T-helper 22 cell (primary cell): ENCODE measurements at places on chromosomes 7 and 10.

DNA sequence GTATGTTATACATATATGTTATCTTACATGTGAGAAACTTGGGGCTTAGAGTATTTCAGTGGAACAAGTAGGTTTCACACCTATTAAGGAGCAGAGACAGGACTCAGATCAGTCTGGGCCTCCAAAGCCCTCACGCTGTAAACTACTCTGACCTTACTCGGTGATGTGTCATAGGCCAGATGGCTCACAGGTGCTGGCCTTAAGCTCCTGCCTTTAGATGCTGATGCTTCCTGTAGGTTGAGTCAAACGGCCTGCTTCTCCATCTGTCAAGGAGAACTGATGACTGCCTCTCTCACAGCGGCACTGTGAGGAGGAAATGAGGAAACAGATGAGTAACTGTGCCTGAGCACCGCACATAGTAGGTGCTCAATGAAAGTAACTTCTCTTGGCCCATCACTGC lies 312.6 kb upstream of the COBL start:
- DNase-seq = no peak

DNA sequence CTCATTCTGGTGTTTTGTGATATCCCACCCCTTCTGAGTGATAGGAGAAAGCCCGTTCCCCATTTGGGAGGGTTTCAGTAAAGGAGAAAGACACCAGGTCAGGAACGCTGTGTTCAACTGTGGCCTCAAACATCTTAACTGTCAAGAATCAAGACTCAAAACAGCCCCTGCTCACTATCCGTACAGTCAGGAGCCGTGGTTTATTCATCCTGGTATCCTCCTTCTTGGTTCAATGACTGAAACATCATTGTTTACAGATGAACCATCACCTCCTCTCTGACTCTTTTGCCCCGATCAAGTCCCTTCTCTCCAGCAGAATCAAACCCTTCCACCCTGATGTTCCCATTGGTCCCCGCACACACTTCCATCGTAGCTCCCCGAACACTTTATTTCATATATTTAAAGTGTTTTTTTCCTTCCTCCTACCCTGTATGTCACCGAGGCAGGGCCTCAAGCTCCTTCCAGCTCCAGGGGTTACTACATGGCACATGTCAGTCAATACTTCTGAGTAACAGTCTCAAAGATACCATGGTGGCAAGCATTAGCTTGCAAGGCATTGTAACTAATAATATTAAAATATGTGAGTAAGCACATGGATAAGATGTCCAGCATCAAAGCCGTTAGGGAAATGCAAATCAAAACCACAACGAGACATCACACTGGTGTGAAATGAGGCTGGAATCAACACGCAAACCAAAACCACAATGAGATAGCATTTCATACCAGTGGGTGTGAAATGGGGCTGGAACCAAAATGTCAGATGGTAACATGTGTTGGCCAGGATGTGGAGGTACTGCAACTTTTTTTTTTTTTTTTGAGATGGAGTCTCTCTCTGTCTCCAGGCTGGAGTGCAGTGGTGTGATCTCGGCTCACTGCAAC lies 124.7 kb upstream of the C1QL3 start:
- DNase-seq = no peak

GRCh38 chr10:91745090-91745831 lies 53.0 kb upstream of the TNKS2 start:
- no peak for DNase-seq

DNA sequence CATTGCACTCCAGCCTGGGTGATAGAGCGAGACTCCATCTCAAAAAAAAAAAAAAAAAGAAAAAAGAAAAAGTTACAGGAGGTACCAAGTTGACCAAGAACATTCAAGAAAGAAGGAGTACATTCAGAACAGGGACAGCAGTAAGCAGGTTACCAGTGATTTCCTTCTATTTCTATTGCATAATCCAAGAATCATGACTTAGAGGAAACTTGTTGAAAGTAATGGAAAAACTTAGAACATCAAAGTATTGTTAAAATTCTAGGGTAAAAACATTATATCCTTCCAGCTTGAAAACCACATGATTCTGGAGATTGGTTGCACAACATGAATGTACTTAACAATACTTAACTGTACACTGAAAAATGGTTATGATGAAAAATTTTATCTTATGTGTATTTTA lies 25.2 kb downstream of the RAPGEF5 start:
- no peak for DNase-seq

DNA sequence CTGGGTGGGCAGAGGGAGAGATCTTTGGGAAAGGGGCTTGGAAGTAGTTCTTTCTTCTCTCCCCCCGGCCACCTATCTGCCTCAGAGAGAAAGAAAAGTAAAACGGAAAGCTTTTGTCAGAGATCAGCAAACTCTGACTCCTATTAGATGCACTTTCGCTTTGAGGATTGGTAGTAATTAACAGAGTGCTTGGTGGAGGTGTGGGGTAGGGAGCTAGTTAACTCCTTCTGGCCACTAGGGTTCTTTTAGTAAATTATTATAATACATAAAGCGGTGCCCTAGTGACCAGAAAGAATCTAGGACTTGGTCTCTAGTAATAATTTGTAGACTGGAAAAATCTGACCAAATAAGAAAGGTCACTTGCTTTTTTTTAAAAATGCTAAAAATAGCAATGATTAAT lies 54.6 kb downstream of the CPVL start:
- DNase-seq = no peak

DNA sequence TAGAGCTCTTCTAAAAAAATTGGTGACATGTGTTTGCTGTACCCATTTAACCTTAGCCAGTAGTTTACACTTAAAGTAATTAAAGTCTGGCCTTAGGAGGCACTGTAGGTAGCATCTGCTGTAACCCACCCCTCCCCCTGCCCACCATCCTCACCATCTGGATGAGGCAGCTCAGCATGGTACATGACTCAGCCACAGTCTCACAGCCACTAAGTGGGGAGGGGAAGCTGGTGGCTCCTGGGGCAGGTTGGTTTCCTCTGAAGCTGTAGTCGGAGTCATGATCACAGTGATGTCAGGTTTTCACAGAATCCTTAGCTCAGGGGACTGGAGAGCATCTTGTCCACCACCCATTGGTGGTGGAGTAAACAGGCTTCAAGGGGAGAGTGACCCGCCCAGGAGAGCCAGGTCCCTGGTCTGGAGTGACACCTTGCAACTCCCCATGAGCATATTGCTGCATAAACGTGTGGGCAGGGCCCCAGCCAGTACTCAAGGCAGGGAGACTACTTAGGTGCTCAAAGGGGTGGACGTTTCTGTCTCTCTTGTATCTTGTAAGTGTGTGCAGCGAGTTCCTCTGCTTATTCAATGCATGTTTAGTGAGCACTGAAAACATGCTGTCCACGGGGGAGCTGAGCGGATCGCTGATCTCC lies 125.9 kb downstream of the GRK5 start:
- no peak for DNase-seq

GRCh38 chr10:115118346-115118745 lies 25.2 kb downstream of the ATRNL1 start:
- DNase-seq = no peak

- DNase-seq = no peak
Measured at GRCh38 chr7:37825038-37825437, 23.4 kb upstream of the NME8 start.

GRCh38 chr10:32961895-32962369 lies 3.9 kb upstream of the ITGB1 start:
- DNase-seq = no peak

DNA sequence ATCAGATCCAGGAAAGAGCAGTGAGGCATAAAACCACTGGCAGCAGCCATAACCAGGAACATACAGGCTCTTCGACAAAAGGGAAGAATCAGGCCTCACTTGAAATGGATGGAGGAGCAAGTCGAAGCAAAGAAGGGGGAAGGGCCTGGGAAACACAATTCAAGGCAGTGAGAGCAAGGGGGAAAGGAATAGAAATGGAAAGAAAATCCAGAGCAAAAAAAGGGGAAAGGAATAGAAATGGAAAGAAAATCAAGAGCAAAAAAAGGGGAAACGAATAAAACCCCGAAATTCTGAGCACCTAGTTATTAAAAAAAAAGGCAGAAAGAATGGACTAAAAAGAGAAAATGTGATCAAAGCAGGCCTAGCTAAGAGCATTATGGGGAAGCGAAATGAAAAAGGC lies 24.1 kb upstream of the PRKAR2B start:
- no peak for DNase-seq

GRCh38 chr10:119801176-119801575 lies 71.5 kb downstream of the MCMBP start:
- DNase-seq = no peak

DNA sequence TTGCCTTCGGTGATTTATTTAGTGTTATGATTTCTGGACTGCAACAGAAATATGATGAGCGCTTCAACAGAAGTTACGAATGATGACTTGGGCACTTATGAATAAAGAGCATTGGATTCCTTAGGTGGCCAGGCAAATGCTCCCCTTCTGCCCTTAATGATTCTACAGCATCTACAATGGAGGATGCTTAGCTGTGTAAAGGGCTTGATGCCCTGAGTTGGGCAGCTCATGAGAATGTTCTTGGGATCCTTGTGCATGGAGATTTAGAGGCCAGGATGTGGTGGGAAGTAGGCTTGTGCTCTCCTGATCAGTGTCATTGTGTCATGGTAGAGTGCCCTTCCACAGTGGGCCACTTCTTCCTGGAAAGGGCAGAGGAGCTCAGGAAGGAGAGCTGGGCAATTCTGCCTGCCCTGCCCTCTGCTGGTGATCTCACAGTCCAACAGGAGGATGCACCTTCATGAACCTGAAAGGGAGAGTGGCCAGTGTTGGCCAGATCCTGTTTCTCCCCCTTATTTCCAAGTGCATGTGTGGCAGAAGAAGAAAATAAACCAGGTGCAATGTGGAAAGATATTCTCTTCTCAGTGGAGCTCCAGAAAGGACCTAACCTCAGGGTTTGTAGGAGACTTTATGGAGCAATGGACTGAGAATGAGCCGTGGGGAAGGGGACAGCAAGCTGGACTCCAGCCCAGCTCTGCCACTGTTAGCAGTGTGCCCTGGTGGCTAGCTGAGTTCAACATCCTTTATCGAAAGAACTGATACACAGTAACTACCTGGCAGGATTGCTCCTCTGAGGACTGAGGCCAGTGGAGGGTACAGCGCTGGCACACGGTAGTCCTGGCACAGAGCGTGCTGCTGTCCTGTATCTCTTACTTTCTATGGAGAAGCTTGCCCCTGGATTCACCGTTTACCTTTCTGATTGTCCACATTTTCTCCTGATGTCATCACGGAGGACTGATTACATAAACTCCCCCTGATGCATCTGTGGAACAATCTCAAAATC lies 182.9 kb downstream of the BMPER start:
- DNase-seq = no peak

GRCh38 chr10:101744267-101744666 lies 31.6 kb downstream of the FGF8 start:
- no peak for DNase-seq

DNA sequence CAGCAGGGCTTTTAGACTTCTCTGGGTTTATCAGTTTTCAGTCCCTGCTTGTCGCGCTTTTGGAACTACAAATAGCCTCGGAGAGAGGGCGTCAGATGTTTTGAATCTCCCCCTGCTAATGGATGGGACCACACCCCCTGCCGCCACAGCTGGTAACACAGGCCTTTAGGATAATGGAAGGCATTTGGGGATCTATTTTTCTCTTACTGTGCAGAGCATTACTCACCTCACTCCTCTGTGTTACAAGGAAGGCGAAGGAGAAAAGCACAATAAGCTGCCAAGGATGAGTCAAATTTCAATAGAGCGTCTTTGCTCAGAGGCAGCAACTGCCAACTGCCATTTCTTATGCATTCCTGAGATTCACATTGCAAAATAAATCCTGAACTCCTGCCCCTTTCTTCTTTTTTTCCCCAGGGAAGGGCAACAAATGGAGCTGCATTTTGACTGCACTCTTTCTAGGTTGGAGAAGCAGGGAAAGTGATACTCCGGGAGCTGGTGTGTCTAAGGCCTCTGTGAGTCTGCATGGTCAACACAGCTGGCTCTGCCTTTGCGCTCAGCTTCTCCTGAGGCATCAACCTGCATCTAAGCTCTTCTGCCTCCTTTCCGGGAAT lies 31.5 kb upstream of the SMNDC1 start:
- DNase-seq = no peak

GRCh38 chr7:80661729-80662128 lies 23.3 kb downstream of the CD36 start:
- no peak for DNase-seq

- peak; percentile 71 for DNase-seq
Measured at GRCh38 chr7:50266635-50267386, 37.7 kb upstream of the IKZF1 start.

DNA sequence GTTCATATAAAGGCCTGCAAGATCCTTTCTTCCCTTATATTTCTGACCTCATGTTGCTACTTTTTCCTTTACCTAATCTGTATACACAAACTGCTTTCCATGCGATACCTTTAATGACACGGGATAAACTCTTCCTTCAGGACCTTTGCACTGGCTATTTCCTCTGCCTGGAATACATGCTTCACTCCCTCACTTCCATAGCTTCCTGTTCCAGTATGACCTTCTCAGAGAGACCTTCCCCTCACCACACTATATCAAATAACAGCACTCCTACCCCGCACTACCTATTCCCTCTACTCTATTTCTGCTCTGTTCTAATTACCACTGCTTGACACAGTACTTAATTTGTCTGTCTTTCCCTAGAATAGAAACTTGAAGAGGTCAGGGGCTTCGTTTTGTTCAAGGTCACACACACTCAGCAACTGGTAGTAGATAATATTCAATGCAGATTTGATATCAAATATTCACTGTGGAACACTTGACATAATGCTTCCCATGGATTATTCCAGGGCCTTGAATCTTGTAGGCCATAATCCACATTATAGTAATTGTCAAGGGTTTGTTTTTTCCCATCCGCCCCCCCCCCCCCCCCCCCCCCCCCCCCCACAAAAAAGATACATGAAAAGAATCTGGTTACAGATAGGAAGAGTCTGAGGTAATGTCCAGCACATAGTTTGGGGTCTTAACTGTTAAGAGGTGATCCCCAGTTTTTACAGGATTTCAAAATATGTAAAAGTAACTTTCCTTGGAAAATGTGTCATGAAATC lies 11.1 kb downstream of the SYPL1 start:
- no peak for DNase-seq

- DNase-seq = no peak
Measured at GRCh38 chr7:36281945-36282717, 107.5 kb upstream of the ANLN start.

- DNase-seq = no peak
Measured at GRCh38 chr10:68870061-68870460, 31.1 kb upstream of the DDX50 start.

- no peak for DNase-seq
Measured at GRCh38 chr10:75410132-75411005, 8.8 kb upstream of the ZNF503 start.

- DNase-seq = no peak
Measured at GRCh38 chr10:26430641-26431163, 7.4 kb upstream of the APBB1IP start.

- DNase-seq = no peak
Measured at GRCh38 chr7:150947761-150948651, 30.1 kb downstream of the KCNH2 start.

GRCh38 chr10:1379601-1380000 lies 323.4 kb downstream of the WDR37 start:
- DNase-seq = no peak

- DNase-seq = no peak
Measured at GRCh38 chr7:98852826-98853225, 17.0 kb downstream of the TMEM130 start.
